ENCODE measurements at places on chromosomes 6 and 20.
A peak's percentile ranks its signal among the peaks of the same experiment; 100 is the strongest.

DNA sequence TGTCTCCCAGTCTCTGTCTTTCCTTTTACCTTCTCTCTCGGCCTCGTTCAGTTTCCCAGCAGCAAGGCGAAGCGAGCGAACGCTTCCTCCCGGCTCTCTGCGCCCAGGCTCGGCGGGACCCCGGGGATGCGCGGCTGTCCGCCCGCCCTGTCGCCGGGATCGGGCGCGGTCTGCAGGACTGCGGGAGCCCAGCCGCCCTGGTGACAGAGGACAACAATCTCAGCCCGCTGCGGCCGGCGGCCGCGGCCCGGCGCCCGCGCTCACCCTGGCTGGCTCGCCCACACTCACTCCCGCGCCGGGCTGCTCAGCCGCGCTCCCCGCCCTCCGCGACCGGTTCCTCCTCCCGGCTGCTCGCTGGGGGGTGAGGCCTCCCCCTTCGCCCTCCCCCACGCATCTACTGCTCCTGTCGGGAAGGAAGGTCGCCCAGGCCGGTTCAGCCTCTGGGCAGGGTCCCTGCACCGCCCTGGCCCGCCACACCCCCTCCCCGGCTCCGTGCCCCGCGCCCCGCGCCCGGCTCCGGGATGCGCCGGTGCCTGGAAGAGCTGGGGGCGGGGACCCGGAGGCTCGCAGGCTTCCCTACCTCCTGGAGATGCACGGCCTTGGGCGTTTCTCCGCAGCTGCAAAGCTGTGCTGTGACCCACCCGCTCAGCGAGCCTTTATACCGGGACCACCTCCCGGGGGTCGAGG lies 410 bp downstream of the SYNE1 start:
- DNase-seq = no peak

GRCh38 chr20:19830211-19830785 lies 72.2 kb downstream of the RIN2 start:
- DNase-seq = no peak

GRCh38 chr20:33267701-33268100 lies 15.3 kb upstream of the BPIFB1 start:
- no peak for DNase-seq

DNA sequence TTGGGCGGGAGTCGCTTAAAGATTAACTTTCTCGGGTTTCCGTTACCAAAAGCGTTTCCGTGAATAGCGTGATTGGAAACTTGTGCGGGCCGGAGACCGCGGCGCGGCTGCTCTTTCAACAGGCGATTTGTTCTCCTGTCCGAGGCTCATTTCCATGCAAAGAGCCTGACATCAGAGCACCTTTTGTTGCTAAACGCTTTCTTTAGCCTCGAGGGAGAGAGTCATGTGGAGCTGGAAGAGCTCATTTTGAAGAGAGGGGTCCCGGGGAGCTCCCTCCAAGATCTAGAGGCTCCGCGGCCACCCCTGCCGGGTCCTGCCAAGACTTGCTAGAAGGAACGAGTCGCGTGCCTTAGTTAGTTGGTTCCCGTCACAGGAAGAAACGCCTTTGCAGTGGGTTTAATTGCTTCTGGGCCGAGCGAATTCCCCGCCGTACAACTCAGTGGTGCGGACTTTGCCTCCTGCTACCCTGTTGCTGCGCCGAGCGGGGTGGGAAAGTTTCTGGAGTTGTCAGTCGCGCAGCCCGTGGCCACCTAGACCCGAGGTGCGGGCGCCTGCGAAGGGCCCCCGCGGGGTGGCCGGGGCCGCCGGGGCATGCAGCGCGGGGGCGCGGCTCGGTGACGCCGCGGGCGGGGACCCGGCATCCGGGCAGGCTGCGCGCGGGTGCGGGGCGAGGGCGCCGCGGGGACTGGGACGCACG lies at the start of gene SASH1:
Gene SASH1 (plus strand): TSS at position 489 of the 697 bp plus-strand sequence. CDS start 230 bp downstream, outside the sequence.
- DNase-seq = no peak

GRCh38 chr20:55415567-55416142 lies 589.7 kb downstream of the CBLN4 start:
- DNase-seq = no peak

DNA sequence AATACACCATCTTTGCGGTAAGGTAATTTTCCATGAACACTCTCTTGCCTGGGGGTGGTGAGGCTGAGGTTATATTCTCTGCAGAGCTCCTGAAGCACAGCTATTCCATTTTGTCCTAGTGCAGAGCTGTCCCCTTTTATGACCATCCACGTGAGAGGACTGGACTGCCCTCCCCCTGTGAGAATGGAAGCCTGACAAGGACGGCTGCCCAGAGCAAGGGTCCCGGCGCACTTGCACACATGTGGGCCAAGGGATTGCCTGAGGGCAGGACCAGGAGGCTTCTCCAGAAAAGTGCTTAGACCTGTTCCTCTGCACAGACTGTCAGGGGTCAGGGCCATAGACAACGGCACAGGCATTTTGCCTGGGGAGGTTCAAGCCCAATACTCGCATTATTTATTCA lies 48.2 kb downstream of the SLC22A23 start:
- DNase-seq = no peak

DNA sequence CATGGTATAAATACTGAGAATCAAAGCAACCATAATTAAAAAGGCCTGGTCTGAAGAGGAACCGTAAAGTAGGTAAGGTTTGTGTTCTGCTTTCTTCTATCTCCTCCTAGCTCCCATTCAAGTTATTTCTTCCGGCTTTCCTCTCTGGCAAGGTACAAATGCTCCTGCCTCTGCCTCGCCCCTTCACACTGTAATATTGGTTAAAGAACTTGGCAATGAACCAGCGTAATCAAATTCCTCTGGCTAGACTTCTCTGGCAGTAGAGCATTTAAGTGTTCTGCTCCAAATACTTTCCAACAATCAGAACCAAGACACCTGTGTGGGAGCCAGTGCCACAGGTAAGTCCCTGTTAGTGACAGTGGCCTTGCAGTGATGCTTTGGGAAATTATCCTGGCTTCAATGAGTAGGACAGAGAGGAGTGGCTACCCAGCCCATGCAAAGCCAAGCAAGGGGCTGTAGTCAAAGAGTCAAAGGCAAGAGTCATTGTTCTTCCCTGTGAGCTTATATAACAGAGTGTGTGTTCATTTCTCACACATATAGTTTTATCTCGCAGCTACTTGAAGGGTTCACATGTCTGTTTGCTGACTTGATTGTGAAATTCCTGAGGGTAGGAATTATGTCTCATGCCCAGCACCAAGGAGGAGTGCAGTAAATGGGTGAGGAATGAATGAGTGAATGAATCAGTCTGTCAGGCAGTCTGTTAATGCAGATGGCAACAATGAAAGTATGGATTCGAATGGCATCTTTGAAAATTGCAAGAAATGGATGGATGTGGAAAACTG lies 329.3 kb downstream of the NRN1 start:
- no peak for DNase-seq

GRCh38 chr6:2891768-2892170 lies 11.3 kb downstream of the SERPINB9 start:
- DNase-seq = peak; percentile 49

- no peak for DNase-seq
These were observed 118.2 kb downstream of the RPS12 start for GRCh38 chr6:132932588-132932987.

- no peak for DNase-seq
These were observed 118.6 kb downstream of the OGFRL1 start for GRCh38 chr6:71406865-71407860.

DNA sequence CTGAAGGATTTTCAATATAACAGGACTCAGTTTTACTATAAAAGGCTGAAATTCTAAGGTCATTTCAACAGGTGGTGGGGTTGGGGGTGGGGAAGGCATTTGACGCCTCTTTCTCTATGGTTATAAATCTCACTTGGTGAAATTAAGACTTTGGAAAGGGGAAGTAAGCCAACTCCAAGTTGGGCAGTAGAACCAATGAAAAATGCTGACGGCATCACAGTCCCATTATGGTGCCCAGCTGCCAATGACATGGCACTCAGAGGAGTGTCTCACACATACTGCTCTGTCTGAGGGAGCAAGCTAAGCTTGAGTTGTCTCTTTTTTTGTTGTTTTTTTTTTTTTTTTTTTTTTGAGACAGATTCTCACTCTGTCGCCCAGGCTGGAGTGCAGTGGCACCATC lies 4.7 kb downstream of the SLC16A10 start:
- no peak for DNase-seq

GRCh38 chr6:36223706-36224105 lies 27.2 kb downstream of the BRPF3 start:
- DNase-seq = no peak

- DNase-seq = no peak
These were observed 265.5 kb downstream of the PTPRT start for GRCh38 chr20:42924215-42924614.

DNA sequence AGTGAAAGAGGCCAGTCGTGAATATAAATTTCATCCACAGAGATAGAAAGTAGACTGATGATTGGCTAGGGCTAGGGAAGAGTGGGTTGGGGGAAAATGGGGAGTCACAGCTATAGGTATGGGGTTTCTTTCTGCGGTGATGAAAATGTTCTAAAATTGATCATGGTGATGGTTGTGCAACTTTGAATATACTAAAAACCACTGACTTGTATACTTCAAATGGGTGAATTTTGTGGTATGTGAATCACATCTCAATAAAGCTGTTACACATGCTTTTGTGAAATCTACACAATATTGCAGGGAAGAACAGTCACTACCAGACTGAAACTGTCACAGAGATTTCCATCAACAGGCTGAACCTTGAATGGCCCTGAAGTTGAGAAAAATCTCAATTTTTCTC lies 61.5 kb downstream of the LYRM4 start:
- DNase-seq = no peak

GRCh38 chr6:15430186-15430585 lies 184.3 kb downstream of the JARID2 start:
- no peak for DNase-seq

DNA sequence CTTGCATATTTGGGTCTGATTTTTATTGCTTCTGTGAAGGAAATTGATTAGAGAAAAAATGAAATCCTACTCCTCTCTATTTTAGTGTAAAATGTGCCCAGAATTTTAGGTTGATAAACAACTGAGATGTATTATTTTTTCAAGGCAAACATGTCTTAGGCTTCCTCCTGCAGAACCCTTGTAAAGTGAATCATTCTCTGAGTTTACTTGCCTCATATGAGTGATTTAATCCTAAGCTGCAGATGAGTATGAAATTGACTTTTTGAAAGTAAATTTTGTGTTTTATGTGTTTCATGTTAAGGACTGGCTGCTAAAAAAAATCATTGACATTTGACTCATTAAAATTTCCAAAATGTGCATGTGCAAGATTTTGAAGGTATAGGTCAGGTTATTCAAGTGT lies 138.5 kb upstream of the PHACTR1 start:
- DNase-seq = no peak

GRCh38 chr6:24481449-24481848 lies 7.9 kb downstream of the GPLD1 start:
- no peak for DNase-seq

DNA sequence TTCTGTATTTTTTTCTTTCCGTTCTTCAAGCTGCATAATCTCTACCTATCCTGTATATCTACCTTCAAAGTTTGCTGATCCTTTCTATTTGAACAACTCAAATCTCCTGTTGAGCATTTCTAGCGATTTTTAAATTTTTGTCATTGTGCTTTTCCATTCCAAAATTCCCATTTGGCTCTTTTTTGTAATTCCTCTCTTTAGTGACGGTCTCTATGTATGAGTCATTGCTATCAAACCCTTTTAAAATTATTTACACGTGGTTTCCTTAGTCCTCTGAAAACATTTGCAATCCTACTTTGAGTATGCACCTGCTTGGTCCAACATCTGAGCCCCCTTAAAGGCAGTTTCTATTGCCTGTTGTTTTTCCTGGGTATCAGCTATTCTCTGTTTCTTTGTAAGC lies 100.5 kb upstream of the FOXC1 start:
- DNase-seq = no peak

GRCh38 chr20:37161830-37162549 lies 17.1 kb upstream of the RPN2 start:
- no peak for DNase-seq

DNA sequence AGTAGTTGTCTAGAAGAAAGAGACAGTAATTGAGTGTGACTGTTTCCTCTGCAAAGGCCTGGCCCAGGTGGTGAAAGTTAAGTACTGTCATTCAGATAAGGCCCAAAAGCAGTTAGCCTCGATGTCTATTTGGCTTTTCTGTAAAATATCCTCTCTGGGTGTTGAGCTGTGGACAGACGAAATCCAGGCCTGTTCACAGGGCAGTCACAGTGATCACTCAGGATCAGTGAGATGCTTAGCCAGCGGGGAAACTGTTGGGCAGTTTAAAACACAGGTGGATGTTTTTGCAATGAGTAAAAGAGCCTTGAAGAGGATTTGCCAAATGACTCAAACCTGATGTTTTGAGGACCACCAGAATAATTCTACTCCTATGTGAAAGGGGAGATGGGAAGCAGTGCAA lies 22.0 kb upstream of the PRDM1 start:
- DNase-seq = no peak

DNA sequence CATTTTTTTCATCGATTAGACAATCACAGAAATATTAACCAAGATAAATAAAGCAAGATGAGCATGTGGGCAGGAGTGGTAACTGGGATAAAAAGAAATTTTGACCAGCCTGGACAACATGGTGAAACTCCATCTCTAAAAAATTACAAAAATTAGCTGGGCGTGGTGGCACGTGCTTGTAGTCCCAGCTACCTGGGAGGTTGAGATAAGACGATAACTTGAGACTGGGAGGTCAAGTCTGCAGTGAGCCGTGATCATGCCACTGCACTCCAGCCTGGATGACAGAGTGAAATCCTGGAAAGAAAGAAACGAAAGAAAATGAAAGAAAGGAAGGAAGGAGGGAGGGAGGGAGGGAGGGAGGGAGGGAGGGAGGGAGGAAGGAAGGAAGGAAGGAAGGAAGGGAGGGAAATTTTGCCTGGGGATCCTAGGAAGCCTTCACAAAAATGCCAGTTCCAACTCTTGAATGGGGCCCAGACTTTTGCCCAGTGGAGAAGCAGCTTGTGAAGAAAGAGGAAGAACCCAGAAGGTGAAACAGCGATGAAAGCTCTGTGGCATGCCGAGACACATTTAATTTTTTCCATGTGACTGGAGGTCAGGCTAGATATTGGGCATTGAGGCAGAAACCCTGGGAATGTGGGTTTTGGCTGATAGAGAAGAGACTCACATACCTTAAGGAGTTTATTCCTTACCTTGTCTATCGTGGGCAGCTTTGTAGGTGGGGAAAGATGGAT lies 20.3 kb downstream of the CCDC170 start:
- DNase-seq = no peak

- peak; percentile 17 for DNase-seq
These were observed 71.3 kb upstream of the SLC2A12 start for GRCh38 chr6:134123666-134124208.

GRCh38 chr6:157645201-157645795 lies 177.7 kb upstream of the SNX9 start:
- no peak for DNase-seq

DNA sequence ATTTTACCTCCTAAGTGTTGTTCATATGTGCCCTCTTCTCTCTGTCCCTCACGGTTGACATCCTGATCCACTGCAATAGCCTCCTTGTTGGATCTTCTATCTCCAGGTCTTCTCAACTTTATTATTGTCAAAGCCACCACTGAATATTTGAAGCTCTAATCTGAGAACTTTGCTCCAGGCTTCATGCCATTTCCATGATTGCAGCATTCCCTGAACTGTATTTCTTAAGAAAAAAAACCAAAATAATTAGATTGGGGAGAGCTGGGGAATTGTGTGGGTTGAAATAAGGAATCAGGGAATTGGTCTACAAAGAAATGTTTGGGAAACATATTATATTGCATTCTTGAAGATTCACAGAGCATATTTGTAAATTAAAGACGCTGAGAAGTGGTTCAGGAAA lies 2.5 kb upstream of the STX7 start:
- no peak for DNase-seq

All from effector CD8-positive, alpha-beta T cell (primary cell).